ENCODE measurements at places on chromosomes 7 and 10.

- DNase-seq: no peak
Observed at GRCh38 chr7:108079648-108080591, 50.2 kb downstream of the LAMB4 start.

- no peak for DNase-seq
Observed at GRCh38 chr10:66214721-66215404, 711.0 kb upstream of the LRRTM3 start.

- peak; percentile 88 for DNase-seq
Observed at GRCh38 chr7:30148951-30149459, 14.2 kb downstream of the MTURN start.

DNA sequence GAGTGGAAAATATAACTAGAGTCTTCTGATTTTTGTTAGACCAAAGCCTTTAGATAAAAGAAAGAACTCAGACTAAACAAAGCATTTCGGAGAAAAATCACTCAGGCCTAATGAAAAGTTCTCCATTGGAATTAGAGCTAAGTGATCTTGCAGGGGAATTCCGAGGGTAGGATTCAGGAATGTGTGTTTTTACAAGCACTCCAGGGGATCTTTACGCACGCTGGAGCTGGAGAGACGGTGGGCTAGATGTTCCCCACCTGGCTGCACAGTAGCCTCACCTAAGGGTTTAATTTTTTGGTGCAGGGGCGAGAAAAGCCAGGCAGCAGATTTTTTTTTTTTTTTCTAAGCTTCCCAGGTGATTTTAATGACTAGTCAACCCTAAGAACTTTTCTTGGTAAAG is 7.9 kb upstream of the PAPSS2 start:
- DNase-seq: no peak

DNA sequence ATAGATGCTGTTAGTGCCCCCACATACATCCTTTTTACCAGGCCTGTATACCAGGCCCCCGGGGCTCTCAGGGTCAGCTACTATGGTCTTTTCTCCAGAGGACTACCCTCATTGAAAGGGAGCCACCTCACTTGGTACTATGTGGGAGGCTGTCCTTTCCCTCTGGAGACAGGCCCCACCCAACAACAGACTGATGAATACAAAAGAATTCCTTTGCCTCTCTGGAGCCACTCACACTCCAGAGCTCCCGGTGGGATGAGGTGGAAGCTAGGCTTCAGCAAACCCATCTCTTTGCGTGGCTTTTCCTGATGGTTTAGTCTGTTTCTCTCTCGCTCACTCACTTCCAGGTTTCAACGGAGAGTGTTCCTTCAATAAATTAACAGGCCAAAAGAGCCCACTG is 30.3 kb downstream of the ANKMY2 start:
- DNase-seq: no peak

- DNase-seq: peak; percentile 71
Observed at GRCh38 chr10:103193107-103193819, at the start of gene NT5C2. TSS of gene NT5C2 (minus strand) at chr10:103193272. CDS start at chr10:103174958, 18,314 bp downstream.

- no peak for DNase-seq
Observed at GRCh38 chr7:102072003-102072402, 214.7 kb upstream of the SH2B2 start.

GRCh38 chr10:96339956-96340904 is 18.6 kb downstream of the OPALIN start:
- DNase-seq: peak; percentile 40

DNA sequence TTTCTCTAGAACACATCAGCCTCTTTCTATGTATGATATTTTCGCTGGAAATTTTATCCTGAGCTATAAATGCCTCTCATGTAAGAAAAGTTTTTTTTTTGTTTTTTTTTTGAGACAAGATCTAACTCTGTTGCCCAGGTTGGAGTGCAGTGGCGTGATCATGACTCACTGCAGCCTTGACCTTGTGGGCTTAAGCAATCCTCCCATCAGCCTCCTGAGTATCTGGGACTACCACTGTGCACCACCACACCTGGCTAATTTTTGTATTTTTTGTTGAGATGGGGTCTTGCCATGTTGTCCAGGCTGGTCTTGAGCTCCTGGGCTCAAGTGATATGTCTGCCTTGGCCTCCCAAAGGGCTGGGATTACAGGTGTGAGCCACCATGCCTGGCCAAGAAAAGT is 80.4 kb downstream of the ADK start:
- no peak for DNase-seq

- no peak for DNase-seq
Observed at GRCh38 chr7:131620673-131621609, 64.5 kb upstream of the PODXL start.

DNA sequence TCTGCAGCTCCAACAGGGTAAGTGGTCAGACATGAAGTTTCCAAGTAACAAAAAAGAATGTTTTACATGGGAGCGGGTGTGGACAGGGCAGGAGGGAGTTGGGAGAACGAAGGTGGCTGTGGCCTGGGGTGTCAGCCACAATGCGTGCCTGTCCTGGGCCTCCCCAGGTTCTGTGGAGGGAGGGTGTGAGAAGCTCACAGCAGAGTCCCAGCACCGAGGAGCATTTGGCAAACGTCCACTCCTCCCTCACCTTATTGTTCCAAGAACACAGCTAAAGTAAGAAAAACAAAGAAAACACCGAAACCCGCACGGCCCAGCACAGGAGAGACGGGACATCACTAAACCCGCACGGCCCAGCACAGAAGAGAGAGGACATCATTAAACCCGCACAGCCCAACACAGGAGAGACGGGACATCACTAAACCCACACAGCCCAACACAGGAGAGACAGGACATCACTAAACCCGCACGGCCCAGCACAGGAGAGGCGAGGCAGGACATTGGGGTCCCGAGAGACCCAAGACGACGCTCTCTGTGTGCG is 226.4 kb downstream of the MAD1L1 start:
- DNase-seq: no peak

DNA sequence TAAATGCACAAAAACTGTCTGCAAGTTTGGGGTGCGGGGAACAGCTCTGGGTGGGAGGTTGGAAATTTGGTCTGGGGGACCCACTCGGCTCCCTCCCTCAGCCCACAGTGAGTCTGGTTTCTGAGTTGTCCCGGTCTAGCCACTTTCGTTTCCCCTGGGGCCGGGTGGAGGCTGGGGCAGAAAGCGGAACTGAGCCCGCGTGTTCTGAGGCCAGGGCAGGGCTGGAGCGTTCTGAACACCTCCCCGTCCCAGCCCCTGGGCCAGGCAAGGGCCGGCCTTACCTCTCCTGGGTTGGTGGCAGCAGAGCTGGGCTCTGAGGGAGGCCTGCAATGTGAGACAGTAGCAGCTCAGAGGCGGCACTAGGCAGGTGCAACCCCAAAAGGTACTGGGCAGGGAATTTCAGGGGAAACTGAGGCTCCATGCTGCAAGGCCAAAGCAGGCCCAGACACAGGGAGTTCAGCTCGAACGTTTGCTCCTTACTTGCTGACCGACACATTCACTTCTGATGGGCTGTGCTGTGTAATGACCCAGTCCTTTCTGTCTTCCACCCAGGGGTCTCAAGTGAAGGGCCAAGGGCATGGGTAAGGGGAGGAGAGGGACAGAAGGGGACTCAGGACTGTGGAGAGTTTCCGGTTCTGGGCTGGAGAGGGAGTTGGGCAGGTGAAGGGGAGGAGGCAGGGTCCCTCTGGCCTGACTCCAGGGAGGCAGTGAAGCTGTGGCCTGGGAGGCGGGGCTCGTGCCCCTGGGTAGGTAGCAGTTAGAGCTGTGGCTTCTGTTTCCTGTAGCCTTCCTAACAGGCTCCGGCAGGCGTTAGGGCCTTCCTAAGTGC is 3.0 kb downstream of the IRF5 start:
- DNase-seq: peak; percentile 93

GRCh38 chr10:4807761-4808507 is 18.1 kb upstream of the AKR1E2 start:
- no peak for DNase-seq

DNA sequence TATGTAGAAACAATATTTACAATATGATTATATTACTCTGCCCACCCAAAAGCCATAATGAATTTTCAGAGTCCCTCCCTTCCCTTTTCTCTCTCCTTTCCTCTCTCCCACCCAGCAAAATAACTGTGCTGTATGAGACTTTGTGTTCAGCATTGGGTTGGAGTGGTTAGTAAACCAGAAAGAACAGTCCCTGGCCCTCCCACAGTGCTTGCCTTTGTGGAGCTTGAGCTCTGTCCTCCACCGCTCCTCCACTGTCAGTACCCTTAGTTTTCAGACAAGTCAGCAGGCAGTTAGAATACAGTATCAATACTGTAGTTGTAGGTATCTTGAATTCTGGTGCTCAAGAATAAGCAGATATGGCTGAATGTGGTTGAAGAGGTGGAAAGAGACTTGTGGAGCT is 92.7 kb downstream of the CDK14 start:
- DNase-seq: no peak

- no peak for DNase-seq
Observed at GRCh38 chr10:57638411-57638810, 629.3 kb downstream of the IPMK start.

DNA sequence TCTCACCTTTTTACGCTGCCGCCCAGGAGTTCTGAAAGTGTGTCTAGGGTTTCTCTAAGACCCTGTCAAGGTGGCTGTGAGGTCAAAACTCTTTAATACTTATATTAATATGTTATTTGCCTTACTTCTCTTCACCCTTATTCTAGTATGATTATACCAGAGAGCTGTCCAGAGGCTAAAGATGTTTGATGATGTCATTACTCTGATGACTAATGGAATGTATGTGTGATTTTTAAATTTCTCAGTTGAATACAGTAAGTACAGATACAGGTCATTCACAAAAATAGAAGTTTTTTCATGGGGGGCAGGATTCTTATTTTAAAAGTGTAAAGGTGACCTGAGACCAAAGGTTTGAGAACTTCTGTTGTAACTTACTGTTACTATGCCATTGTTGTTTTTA is 150.6 kb upstream of the FOXP2 start:
- DNase-seq: no peak

DNA sequence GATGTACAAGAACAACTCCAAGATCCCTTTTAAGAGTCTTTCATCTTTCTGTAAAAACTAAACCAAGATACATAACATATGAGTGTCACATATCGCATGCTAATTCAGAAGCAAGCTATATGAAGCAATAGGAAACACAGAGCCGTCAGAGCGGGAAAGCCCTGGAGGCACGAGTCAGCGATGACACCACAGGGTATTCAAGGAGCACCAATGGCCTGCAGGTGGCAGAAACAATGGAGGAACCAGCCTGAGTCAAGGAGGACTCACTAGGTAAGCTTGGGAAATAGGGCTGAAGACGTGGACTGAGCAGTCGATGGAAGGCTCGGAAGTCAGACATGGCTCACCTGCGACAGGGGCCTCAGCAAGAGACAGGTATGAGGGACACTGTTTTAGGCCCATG is 214.4 kb downstream of the FAM107B start:
- peak; percentile 83 for DNase-seq

DNA sequence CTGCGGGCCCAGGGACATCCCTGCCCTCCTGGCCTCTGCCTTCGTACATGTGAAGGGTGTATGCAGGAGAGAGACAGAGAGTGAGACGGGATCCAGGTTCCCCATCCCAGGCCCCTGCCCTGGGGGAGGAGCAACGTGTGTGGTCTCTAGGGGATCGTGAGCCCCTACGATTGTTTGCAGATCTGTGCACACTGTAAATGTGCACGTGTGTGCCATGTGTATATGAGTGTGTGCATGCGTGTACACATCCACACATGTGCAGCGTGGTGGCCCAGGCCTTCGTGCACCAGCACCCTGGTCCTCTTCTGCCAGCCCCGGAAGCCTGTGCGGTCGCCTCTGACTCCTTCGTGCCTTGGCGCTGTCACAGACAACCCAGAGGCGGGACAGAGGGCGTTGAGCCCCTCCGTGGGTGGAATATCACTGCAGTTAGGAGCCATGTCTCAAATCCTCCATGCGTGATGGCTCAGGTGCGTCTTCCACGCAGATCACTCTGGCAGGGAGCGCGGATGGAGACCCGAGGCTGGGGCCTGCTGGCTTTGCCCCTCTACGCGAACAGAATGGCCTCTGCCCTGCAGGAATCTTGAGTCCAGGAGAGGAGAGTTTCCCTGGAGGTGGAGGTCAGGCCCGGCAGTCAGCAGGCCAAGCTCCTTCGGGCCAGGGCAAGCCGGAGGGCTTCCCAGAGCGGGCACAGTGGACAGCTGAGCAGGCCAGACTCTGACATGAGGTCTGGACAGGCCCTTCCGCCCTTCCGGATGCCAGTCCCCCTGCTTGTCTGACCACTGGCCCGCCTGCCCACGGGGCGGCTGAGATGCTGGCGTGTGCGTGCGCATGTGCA is 97.5 kb downstream of the UNCX start:
- no peak for DNase-seq

GRCh38 chr10:44671319-44671718 is 239.8 kb upstream of the TMEM72 start:
- no peak for DNase-seq

DNA sequence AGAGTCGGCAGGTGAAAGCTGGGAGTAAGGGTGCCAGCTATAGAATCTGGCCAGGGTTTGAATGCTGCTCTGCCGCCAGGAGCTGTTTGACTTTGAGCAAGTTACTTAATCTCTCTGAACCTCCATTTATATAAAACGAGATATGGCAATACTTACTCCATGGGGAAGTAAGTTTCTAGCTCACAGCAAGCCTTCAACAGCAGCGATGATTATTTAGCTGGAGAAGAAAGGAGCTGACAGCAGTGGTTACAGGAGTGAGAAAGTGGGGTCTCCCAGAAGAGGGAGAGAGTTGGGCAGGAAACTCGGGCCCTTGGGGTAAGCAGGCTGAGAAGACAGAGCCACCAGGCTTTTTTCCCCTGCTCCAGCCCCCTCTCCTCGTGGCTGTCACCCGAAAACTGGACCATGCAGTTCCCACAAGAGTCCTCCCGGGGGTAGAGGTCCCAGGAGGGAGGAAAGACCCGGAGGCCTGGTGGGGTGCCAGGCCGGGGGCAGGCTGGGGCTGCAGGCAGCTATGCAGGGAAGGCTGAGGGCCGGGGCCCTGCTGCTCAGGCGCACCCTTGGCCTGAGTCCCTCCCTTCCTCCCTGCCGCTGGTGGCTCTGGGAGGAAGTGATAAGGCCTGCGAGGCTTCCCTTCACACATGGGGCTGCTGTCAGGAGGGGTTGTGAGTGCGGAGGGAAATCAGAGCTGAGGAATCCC is 3.5 kb downstream of the NOS3 start:
- peak; percentile 76 for DNase-seq

- DNase-seq: no peak
Observed at GRCh38 chr10:62735464-62736167, 68.9 kb upstream of the ADO start.

GRCh38 chr7:66145400-66146104 is 30.9 kb downstream of the CRCP start:
- DNase-seq: no peak

GRCh38 chr7:32206987-32207386 is 136.8 kb upstream of the PDE1C start:
- DNase-seq: no peak

GRCh38 chr7:105636982-105637381 is 55.7 kb upstream of the EFCAB10 start:
- no peak for DNase-seq

GRCh38 chr10:118444069-118444468 is 101.9 kb upstream of the FAM204A start:
- DNase-seq: no peak

- no peak for DNase-seq
Observed at GRCh38 chr10:23373156-23373555, 28.6 kb upstream of the C10orf67 start.

GRCh38 chr7:36367561-36368077 is 22.0 kb upstream of the ANLN start:
- DNase-seq: no peak

- DNase-seq: peak; percentile 53
Observed at GRCh38 chr7:35036361-35037171, 719 bp downstream of the DPY19L1 start.

All from HL-60 (cell line).